Stimulated activated CD8-positive, alpha-beta memory T cell treated with anti-CD3 and anti-CD28 coated beads, Interleukin-4, amount 100 ng/mL, for 24 hours (primary cell): ENCODE measurements at places on chromosomes 6 and 20.

- no peak for DNase-seq
Measured at GRCh38 chr6:87182940-87183339, 27.6 kb downstream of the ZNF292 start.

DNA sequence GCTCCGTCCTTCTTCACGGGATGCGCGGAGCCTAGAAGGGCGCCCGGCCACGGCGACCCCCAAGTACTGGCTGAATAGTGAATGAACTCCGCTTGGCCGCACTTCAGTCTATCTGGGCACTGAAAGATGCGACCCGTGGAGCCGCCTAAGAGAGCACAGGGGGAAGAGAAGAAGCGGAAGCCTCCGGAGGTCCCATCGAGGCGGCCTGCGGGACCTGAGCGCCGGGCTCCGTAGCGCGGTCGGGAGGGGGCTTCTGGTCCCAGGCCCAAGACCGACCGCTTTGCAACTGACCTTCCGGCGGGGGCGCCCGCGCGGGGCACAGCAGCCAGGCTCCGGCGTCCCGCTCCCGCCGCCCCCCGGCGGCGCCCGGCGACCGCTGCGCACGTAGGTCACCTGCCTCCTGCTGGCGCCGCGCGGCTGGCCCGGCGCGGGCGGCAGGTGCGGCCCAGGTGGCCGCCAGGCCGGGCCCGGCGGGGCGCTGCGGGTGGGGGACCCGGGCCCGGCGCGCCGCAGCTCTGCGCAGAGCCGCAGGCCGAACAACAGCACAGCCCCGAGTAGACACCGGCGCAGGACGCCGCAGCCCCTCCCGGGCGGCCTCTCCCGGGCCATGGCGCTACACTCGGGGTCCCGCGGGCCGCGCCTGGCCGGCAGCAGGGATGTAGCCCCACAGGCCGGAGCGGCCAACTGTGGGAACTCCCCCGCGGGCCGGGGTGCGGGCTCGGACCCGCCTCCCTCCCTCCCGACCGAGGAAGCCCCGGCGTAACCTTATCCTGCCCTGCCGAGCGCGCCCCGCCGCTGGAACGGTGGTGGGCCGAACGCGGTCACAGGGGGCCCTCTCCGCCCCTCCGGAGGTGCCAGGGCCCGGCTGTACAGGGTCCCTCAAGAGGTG is at the start of gene METTL24:
METTL24 (minus strand) TSS at position 686 of the 889 bp plus-strand sequence; CDS start at position 609, 77 bp downstream.
- DNase-seq = no peak

- no peak for DNase-seq
Measured at GRCh38 chr6:32140420-32141046, 10.4 kb upstream of the FKBPL start.

- no peak for DNase-seq
Measured at GRCh38 chr6:41887331-41887751, 7.8 kb downstream of the USP49 start.

DNA sequence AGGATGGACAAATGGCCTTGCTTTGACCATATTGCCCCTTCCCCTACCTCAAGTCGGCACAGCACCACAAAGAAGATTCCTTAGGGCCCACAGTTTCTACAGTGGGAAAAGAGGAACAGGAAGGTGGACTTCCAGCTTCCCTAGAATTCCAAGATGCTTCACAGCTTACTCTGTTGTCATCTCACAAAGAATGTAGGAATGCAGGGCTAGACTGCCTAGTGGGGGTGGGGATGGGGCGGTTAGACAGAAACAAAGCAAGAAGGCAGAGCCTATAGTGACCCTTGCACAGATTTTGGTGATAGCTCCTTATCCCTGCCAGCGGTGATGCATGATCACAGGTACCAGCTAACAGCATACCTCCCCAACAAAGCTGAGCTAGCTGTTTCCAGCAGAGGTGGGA is 607.6 kb upstream of the MAN1A1 start:
- DNase-seq = no peak

DNA sequence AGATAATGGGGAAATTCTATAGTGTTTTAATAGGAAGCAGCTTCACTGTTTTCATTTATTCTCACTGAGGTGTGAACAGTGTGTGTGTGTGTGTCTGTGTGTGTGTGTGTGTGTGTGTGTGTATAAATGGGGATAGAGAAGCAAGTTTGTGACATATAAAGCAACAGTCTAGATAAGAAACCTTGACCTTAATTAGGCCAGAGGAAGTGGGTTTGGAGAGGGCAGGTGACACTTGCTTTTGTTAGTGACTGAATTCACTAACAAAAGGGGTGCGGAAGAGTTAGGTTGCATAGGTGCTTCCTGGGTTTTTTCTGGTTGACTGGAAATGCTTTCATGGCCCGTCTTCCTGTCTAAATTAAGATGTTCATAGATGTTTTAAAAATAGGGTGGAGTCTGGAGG is 515.7 kb upstream of the FLRT3 start:
- no peak for DNase-seq

DNA sequence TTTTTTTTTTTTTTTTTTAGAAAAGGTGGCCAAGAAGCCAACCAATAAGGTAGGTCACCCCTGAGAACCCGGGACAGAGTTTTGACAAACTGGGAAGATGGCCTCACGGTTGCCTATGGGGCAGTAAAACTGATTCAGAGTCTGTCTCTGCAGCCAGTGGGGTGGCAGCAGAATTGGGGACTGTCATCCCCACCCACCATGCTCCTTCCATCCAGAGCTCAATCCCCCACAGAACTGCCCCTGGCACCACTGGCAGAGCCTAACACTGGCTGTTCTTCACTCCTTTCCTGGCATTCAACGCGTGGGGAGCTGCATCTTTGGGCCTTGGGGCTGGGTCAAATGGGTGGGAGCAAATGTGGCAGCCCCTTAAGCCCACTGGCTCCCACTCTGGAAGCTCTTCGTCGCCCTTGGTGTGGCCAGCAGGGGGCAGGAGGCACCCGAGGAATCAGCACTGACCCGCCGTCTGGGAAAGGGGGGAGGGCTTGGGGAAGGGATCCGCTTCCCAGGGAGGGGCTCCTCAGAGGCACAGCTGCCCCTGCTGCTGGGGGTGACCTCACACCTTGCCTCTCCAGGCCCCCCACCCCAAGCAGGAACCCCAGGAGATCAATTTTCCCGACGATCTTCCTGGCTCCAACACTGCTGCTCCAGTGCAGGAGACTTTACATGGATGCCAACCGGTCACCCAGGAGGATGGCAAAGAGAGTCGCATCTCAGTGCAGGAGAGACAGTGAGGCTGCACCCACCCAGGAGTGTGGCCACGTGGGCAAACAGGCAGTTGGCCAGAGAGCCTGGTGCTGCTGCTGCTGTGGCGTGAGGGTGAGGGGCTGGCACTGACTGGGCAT is 10.4 kb downstream of the CD40 start:
- no peak for DNase-seq

GRCh38 chr6:129046526-129046925 is 163.6 kb downstream of the LAMA2 start:
- DNase-seq = no peak

- DNase-seq = no peak
Measured at GRCh38 chr6:2274981-2275891, 29.8 kb upstream of the GMDS start.

- no peak for DNase-seq
Measured at GRCh38 chr20:41183391-41183790, 46.0 kb downstream of the PLCG1 start.

GRCh38 chr6:157169656-157170055 is 153.7 kb downstream of the TMEM242 start:
- DNase-seq = no peak

GRCh38 chr6:135212935-135213334 is 31.8 kb downstream of the MYB start:
- no peak for DNase-seq

DNA sequence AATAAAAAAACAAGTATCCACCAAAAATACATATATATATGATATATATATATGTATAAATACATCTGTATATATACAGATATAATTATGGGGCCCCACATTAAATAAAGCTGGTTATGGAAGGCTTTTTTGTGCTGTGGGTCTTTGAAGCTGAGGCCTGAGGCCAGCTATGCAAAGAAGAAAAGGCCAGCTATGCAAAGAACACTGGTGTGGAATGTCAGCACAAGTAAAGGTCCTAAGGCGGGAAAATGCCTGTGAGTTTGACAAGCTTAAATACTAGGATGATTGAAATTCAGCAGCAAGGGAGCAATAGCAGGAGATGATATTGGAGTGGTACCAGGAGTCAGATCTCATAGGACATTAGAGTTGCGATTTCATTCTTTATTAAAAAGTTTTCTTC is 25.2 kb downstream of the ADGRF1 start:
- DNase-seq = no peak

GRCh38 chr6:9612489-9612888 is 802.4 kb downstream of the TFAP2A start:
- no peak for DNase-seq

- no peak for DNase-seq
Measured at GRCh38 chr20:60690771-60691170, 561.3 kb upstream of the CDH4 start.

- DNase-seq = no peak
Measured at GRCh38 chr6:130307752-130308361, 58.0 kb upstream of the TMEM200A start.

GRCh38 chr6:147245693-147246092 is 41.5 kb downstream of the STXBP5 start:
- no peak for DNase-seq
